ENCODE measurements at places on chromosomes 2 and 18.
A peak's percentile ranks its signal among the peaks of the same experiment; 100 is the strongest.

GRCh38 chr2:54613386-54613785 lies 110.1 kb upstream of the EML6 start:
- DNase-seq, result no peak

DNA sequence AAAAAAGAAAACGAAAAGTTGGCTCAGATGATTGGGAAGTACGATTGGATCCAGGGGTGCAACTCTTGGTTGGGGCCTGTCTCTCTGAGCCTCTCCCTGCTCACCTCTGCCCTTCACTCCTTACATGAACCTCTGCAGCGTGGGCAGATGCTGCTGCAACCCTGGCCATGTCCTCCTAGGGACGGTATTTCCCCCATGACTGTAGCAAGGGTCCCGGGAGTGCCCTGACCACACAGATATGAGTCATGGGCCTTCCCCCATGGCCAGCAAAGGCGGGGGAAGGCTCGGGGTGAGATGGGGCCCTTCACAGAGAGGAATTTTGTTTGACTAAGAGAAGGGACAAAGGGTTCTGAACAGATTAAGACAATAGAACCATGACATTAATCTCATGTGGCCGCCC lies 129.0 kb downstream of the NCK2 start:
- DNase-seq, result no peak

- no peak for DNase-seq
Measured at GRCh38 chr2:216394881-216395280, 17.4 kb upstream of the SMARCAL1 start.

GRCh38 chr2:47546994-47547393 lies 144.0 kb downstream of the MSH2 start:
- no peak for DNase-seq

DNA sequence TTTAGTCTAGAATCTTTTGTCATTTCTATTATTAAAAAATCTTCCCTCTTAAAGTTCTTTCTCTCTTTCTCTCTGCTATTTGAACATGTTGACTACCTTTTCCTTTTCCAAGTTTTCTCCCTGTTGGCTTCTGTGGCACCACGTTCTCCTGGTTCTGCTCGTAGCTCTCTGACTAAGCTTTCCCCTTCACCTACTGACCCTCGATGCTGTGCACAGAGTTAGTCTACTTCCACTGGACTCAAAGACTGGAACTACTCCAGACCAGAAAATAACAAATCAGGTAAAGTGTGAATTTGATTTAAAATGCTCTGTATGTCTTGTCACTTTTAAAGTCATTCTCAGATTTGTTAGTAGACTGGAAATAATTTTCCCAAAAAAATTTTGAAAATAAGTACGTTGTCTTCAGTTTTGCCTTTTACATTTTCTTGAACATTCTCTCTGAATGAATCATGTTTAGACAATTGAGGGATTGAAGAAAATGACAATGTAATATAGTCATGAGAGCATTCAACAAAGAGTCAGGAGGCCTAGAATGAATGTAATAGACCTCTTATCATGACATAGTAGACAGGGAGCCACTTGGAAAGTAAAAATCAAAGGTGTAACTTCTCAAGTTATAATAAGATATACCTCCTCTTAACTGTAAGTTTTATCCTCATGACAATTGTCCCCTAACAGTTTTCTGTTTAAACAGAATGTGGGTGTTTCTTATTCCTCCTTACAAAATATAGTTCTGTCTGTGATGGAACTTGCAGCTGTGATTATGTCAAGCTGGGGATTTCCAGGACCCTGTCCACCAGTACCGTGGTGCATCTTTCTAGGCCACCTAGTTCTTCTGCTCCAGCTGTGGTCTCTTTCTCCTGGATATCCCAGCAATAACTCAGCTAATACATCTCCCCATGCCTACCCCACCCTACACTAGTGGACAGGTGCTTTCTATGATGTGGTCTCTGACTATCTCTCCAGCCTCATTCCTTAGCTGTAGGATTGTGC lies 25.5 kb downstream of the ITPRID2 start:
- DNase-seq, result no peak

DNA sequence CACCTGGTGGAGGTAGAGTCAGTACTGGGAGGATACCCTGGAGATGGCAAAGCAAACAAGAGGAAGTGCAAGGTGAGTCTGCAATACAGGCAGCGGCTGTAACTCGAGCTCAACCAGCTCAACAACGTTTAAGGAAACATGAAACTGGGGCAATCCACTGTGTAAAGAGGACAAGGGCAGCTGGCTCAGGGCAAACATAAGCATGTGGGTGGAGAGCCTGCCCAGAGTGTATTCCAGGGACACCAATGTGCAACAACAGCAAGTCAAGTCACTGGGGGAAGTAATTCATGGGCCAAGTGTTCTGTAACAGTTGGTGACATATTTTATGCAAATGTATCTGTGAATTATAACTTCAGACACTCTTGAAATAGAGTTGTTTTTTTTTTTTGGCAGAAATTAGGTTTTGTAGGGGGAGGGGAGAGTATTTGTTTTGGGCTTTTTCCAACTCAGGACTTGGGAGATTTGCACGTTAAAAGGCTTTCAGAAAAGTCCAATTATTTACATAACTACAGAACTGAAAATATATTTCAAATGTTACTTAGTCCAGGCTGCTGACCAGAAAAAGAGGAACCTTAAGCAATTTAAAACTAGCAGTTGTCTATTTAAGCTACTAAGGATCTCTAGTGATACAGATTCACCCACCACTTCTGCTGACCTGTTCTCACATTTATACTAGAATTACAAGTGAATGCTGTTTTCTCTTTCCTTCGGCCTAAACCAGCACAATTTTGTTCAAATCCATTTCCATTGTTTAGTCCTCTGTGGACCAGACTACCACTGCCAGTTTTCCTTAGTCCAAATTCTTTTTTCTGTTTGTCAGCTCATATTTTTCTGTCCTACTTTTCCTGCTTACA lies 18.6 kb downstream of the NRXN1 start:
- DNase-seq, result peak; percentile 93

DNA sequence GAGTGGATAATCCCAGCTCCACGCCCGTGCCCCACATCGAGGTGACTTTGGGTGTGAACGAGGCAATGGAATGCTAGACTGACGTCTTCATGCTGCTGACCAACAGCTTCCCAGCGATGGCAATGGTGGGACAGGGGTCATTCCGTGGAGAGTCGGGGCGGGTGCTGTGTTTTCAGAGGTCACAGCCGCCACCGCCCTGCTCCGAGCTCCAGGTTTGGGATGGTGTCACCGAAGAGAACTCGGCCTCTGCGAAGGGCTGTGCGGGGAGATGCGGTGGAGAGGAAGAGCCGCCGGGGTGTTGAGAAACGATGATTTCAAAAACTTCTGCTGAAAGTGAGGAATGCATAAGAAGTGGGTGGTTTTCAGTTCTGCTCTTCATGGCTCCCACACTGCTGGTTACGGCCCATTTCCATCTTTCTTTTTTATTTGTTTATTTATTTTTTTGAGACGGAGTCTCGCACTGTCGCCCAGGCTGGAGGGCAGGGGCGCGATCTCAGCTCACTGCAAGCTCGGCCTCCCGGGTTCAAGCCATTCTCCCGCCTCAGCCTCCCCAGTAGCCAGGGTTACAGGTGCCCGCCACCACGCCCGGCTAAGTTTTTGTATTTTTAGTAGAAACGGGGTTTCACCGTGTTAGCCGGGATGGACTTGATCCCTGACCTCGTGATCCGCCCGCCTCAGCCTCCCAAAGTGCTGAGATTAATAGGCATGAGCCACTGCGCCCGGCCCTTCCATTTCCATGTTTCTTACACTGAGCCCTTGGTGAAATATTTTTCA lies 142.6 kb downstream of the RTP5 start:
- no peak for DNase-seq

DNA sequence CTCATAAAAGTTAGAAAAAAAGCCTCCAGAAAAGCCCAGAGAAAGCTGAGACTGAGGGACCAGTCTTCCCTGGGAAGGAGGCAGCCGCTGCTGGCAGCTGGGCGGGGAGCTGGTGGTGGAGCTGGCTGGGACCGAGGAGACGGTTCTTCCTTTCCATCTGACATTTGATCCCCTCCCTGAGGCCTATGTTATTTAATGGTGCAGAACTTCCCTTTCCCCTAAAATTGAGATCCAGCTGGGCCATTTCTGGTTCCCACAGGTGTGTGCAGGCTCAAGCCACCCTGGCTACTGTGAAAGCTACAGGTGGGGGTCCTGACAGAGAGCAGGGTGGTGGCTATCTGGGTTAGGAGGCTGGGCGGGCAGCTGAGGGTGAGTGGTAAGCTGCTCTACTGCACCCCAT lies 81.5 kb upstream of the FZD7 start:
- no peak for DNase-seq

- no peak for DNase-seq
Measured at GRCh38 chr2:219475278-219475677, 23.4 kb upstream of the GMPPA start.

DNA sequence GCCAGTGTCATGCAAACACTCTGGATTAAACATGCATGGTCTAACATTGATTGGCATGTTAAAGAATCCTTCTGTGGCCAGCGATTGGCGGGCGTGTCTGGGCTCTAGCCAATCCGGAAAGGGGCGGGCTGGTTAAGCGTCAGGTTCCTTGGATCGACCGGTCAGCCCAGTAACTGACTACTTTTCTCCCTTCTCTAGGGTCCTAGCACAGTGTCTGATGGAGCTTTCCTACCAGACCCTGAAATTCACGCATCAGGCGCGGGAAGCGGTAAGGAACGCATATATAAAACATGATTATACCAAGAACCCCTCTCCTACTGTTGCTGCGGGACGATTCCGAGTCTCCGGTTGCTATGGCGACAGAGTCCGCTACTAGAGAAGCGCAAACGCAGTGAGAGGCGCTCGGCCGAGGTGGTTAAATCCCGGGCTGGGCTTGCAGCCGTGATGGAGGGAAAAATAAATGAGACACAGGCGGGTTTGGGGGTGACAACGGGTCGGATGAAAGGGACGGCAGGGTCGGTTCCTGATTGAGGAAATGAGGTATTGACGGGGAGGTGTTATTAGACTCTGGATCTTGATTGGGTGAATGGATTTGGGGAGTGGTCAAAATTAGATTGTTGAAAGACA lies 29.4 kb downstream of the KATNAL2 start:
- no peak for DNase-seq

DNA sequence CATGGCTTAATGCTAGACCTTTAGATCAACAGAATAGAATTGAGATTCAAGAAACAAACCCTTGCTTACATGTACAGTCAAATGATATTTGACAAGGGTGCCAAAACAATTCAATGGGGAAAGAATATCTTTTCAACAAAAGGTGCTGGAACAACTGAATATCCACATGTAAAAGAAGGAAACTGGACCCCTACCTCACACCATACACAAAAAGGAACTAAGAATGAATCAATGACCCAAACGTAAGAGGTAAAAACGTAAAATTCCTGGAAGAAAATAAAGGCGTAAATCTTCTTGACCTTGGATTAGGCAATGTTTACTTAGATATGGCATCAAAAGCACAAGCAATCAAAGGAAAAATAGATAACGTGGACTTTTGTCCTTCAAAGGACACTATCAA lies 43.1 kb downstream of the BAZ2B start:
- DNase-seq, result no peak

- no peak for DNase-seq
Measured at GRCh38 chr18:12041561-12041960, 52.1 kb upstream of the ANKRD62 start.

- no peak for DNase-seq
Measured at GRCh38 chr2:128753321-128753720, 434.7 kb upstream of the HS6ST1 start.

GRCh38 chr18:23867006-23867405 lies 147.5 kb upstream of the TTC39C start:
- no peak for DNase-seq

DNA sequence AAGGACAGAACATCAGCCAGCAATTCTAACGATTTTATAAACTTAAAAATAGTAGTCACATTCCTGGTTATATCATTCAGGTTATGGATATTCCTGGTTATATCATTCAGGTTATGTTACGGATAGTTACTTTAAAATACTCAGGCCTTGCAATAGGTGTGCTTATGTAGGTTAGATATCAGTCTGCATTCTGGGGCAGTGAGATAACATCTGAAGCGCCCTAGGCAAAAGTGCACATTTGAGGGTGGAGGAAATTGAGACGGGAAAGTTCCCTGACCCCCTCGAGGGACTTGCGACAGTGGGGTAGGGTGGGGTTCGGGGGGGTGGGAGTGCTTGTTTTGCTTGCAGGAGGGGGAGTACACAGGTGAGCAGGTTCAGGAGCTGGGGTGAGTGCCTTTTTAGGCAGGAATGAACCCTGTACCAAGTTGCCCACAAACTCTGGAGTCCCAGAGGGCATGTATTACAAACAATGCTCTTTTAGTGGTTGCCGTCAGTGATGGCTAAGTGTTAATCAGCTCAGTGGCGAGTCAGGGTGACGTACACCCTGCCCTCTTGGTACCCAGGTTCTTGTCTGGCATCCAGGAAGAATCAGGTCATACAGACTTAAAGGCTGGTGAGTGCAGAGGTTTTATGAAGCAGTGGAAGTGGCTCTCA lies 31.8 kb downstream of the CREG2 start:
- DNase-seq, result no peak

DNA sequence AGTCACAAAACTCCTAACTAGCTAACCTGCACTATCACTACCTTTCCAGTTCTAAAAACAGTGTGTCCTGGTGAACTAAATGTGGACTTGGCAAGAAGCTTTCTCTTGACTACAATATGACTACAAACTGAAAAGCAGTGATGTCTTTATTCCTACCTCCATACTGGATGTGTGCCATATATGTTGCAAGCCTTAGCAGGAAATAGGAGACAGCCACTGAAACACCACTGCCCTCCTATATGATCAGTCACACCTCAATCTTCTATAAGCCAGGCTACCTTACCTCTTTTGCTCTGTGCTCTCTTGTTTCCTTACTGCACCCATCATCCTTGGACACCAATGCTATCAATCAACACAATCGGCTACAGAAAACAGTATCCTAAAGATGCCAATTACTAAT lies 34.1 kb downstream of the SS18 start:
- no peak for DNase-seq

- DNase-seq, result no peak
Measured at GRCh38 chr2:12606472-12607000, 110.2 kb upstream of the TRIB2 start.

DNA sequence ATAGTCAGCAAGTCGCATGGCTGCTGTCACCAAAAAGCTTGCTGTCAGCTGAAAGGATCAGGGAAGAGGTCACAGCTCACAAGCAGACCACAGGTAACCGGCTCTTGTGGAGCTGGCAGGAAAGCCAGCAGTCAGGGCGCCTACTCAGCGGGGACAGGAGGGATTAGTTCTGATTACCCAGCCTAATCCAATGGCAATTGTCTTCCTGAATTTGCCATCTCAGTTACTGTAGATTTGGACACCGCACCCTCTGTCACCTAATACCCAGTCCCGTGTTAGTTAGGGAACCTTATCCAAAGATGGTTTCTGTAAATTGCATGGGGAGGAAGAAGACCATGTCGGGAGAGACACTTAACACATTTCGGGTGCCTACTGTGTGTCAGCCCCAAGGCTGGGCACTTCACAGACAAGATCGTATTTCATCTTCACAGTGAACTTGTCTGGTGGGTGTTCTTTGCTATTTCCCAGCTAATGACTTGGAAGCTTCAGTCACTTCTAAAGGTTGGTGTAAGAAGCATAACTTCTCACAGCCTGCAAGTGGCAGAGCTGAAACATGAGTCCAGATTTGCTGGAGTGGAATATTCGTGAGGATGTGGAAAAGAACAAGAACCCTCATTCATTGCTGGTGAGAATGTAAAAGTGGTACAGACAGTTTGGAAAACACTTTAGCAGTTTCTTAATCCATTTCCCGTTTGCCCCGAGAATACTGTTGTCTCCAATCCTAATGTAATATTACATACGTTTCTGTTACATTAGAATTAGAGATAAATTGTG lies 9.9 kb downstream of the ALPK2 start:
- DNase-seq, result no peak

- no peak for DNase-seq
Measured at GRCh38 chr2:147632198-147632597, 212.6 kb upstream of the ACVR2A start.

- no peak for DNase-seq
Measured at GRCh38 chr2:218648787-218649100, 10.7 kb downstream of the ZNF142 start.

- DNase-seq, result no peak
Measured at GRCh38 chr18:24536326-24536725, 75.9 kb downstream of the HRH4 start.
